Activated naive CD8-positive, alpha-beta T cell treated with anti-CD3 and anti-CD28 coated beads, Interleukin-2, amount 10 ng/mL, durations not matched to agents 7 days and 5 days (primary cell): ENCODE measurements at places on chromosomes 2 and 18. TPM values are rescaled to one million over a fixed set of nuclear protein-coding genes. Genes with fewer than 3 reads are reported as not detected.

DNA sequence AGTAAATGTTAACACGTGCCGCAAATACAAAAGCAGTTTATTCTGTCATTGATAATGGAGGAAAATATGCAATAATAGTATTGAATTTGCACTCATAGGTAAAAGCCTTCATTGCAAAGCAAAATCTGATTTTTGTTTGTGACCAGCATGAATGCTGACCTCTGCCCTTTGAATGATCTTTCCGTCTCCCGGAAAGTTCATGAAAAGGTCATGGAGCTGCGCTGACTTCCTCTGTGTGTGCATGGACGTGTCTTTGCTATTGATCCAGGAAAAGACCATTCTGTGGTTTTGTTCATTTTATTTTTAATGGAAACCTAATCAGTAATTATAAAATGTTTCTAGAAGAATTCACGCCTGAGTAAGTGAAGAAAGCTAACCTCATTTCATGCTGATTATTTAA, 320.0 kb downstream of the MTX2 start:
- H3K27ac ChIP-seq = no peak overlapping the region
- no peaks in the 10 kb centered on the region for H3K4me1 ChIP-seq
- H3K27me3 ChIP-seq = peaks cover 14% of the 10 kb centered on the region
- no peak overlapping the region for H3K4me3 ChIP-seq
- no peak for DNase-seq

Gene GPBAR1
- total RNA-seq = 0.71 TPM

DNA sequence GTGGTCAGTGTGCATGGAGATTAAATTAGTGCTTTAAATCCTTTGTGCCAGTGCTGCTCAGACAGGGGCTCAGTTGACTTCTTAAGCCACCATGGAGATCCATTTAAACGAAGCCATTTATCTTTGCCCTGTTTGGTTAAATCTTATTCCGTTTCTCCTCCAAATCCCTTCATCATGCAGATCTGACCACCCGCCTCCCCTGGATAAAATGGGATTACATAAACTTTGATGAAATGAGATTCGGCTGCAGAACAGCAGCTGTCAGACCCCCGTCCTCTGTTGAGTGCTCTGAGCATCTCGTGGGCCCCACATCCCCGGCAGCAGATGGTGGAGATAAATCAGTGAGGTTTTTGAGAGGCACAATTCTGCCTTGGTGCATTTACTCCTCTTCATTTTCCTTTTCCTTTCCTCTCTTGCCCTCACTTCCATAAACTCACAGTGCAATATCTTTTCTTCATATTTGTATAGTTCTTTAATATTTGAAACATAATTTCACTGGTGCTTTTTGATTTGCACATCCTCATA, 84.4 kb upstream of the TWIST2 start:
- H3K27ac ChIP-seq = no peak overlapping the region
- H3K27me3 ChIP-seq = peaks cover 2% of the 10 kb centered on the region
- no peaks in the 10 kb centered on the region for H3K4me1 ChIP-seq
- H3K4me3 ChIP-seq = no peak overlapping the region
- no peak for DNase-seq
- no peaks in the 10 kb centered on the region for H3K36me3 ChIP-seq

- H3K27ac ChIP-seq = no peak overlapping the region
- H3K4me1 ChIP-seq = peaks cover 11% of the 10 kb centered on the region
- no peak overlapping the region for H3K4me3 ChIP-seq
- H3K36me3 ChIP-seq = no peaks in the 10 kb centered on the region
- H3K27me3 ChIP-seq = peaks cover 6% of the 10 kb centered on the region
Measured at GRCh38 chr18:31634331-31634713, 42.6 kb downstream of the TTR start.

GRCh38 chr2:192298664-192299063, 103.9 kb upstream of the TMEFF2 start:
- H3K27ac ChIP-seq = no peak overlapping the region
- H3K36me3 ChIP-seq = no peaks in the 10 kb centered on the region
- H3K27me3 ChIP-seq = no peaks in the 10 kb centered on the region
- H3K4me1 ChIP-seq = no peaks in the 10 kb centered on the region
